ENCODE measurements at places on chromosomes 2 and 18.

- DNase-seq = no peak
These were observed 31.7 kb upstream of the KCTD1 start for GRCh38 chr18:26579941-26580618.

DNA sequence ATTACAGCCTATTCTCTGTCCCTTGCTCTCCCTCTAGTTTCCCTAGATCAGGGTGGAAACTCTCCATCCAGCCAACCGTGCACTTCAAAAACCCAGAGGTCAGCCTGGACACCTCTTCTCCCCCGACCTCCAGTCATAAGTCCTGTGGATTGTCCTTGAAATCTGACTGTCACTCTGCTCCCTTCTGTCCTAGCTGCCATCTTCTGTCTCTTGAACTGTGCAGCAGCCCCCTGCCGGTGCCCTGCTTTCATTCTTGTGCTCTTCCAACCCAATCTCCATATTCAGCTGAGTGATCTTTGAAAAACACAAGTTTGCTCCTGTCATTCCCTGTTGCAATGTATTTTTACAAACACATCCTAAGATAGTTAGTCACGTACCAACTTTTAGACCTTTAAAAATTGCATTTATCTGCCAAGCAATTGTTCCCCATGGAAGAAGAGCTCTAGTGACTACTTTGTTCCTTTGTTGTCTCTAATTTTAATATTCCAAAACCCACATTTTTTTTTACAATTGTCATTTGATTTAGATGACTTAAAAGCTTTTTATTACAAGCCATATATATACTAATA is 254.3 kb downstream of the CAMKMT start:
- DNase-seq = no peak

DNA sequence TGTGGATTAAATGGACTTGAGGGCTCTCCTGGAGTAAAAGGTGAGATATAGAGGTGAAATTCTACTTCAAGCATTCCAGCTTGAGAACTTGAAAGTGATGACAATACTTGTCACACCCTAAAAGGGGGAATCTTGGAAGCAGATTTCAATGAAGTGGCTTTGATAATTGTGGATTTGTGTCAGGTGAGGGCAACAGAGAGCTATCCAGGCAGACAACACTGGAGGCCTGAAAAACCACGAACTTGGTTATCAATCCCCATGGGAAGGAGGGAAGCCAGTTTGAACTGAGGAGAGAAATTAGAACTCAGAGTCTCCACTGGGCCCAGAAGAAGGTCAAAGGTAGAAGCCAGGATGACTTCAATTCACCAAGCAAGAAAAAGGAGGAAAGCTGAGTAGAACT is 263.9 kb downstream of the FIGN start:
- no peak for DNase-seq

DNA sequence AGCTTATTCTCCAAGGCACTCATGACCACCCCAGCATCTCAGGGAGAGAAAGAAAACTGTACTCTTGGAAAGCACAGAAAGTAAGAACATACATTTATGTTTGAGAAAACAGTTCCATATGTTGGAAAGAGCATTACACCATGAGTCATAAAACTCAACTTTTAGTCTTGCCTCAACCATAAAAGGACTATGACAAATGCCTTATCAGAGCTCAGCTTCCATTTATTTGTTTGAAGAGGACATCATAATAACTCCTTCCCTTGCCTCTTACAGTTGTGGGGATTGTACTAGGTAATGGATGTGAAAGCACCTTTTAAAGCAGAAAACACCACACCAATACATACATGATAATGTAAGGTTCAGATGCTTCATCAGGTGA is 370.8 kb downstream of the LNPK start:
- DNase-seq = no peak

GRCh38 chr2:64485961-64486360 is 32.0 kb downstream of the LGALSL start:
- DNase-seq = no peak

GRCh38 chr2:200765139-200765951 is 46.4 kb upstream of the BZW1 start:
- DNase-seq = no peak
